ENCODE measurements at places on chromosomes 3 and 15. TPM values are rescaled to one million over a fixed set of nuclear protein-coding genes. Genes with fewer than 3 reads are reported as not detected.

KLF13 gene
- 28.2 TPM for total RNA-seq

ARPIN gene
- total RNA-seq, result 17.0 TPM

ACOX2 gene
- total RNA-seq, result 31.5 TPM

ITIH3 gene
- 0.88 TPM for total RNA-seq

SPINK8 gene
- not detected for total RNA-seq

- DNase-seq, result no peak
These were observed 971.2 kb downstream of the DIPK2A start for GRCh38 chr3:144942838-144943197.

GRCh38 chr15:76185716-76186115 lies 125.6 kb downstream of the ETFA start:
- no peak for DNase-seq

DNA sequence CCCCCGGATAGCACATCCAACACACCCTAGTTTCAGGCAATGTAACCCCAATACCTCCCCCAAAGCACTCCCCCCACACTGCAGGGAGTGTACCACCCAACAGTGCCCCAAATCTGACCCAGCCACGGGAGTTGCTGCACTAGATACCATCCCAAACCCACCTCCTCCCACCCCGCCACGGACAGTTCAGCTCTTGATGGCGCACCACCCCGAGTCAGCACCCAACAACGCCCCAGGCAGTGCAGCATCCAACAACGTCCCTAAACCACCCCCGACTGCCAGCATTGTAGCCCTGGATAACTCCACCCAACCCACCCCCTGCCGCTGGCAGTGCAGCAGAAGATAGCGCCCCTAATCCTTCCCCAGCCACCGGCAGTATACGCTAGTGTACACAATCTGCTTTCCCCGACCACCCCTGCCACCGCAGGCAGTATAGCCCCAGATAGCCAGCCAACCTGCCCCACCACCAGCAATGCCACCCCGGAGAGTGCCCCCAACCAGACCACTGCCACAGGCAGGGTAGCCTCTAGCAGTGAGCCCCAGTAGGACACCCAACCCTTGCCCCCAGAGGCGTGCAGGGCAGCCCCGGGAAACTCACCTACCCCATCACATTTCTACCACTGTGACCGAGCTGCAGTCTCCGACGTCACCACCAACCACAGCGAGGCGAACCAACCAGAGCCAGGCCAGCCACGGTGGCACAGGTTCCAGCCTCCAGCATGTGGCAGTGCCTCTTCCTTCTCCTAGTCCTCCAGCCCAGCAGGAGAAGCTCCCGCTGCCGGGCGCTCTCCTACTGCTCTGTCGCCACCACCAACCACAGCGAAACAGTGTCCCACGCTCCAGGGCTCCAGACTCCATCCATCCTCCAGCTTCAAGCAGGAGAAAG lies 178.1 kb downstream of the POTEB3 start:
- no peak for DNase-seq

DNA sequence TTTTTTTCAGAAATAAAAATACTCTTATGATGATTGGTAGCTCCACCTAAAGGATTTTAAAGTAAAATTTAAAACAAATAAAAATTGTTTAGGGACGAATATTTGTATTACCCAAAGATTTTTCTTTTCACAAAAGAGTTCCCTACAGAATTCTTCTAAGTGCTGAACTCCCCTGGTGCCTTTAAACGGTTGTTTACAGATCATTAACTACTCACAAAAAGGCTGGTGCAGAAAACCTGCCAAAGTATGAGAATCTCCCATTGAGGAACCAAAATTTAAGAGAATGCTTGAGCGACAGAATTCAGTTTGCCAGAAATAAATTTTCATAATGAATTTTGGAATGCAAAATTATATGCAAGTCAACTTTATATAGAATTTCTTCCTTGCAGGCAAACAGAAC lies 497.8 kb upstream of the NR2F2 start:
- no peak for DNase-seq

DNA sequence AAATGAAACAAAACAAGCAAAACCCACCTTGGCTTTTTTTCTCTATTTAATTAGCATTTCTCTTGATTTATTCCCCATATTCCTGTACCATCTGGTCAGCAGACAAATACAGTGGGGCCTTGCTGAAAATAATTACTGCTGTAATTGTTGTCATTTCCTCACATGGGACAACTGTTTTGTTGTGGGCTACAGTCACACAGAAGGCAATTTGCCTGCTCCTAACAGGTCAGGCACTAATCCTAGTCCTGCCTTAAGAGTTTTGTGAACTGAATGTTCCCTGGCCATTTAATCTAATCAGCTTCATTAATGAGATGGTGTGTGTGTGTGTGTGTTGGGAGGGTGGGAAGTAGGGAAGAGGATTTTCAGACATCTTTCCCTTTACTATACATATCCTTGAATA lies 11.6 kb downstream of the TRPC1 start:
- no peak for DNase-seq

DNA sequence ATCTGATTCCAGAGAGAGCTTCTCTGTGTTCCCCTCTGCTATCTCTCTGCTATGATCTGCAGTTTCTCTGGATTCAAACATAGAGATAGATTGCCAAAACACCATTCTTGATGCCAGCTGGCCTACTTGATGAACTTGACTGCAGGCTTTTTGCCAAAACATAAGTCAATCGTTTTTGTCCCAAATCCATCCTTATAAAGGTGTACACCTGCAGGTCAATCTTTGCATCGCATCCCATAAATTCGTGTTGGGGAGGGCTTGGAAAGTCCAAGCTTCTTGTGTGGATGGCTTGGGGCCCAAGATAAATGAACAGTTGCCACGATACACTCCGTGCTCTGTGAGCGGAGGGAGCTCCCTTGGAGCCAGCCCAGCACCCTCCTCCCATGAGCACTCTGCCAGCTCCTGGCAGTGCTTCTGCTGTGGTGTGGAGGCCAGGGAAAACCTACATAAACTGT lies 2.7 kb downstream of the CERS3 start:
- DNase-seq, result peak; percentile 79

DNA sequence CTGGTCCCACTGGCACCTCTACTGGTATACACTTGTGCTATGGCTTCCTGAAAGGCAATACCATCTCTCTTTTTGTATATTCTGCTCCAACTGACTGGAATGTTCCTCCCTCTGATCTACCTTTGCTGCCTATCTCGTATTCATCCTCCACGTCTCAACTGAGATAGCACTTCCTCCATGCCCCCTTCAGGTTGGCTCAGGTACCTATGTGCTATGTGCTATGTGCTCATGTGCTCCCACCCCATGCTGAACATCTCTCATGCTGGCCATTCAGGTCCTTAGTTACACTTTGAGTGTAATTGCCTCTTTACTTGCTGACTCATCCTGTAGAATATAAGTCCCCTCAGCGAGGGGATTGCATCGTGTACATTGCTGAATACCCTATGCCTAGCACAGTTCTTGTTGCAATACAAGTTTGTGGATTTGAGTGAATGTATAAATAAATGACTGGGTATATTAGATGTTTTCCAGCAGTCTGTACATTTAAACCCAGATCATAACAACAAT lies 156.9 kb downstream of the SOX2 start:
- no peak for DNase-seq

DNA sequence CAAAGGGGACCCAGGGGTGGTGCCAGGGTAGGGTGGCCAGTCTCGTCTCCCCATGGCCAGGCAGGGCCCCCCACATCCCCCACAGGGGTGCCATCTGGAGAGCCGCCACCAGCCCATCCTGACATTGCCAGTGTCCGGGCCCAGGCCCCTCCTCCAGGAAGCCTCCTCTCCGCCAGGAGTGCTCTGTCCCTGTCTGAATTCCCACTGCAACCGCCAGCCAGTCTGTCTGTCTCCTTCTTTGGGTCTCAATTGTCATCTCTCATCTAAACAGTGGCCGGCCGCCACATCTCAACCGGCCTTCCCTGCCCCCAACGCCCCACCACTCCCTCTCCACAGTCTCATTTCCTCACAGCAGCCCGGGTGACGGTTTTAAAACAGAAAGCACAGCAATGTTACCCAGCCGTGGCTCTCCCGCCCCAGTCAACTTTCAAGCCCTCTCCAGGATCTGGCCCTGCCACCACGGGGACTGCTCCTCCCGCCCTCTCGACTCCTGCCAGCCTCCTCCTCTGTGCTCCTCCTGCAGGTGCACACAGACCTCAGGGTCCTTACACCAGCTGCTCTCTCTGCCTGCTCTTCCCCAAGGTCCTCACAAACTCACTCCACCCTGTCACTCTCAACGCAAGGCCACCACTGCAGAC lies 57.0 kb downstream of the IQSEC1 start:
- no peak for DNase-seq

DNA sequence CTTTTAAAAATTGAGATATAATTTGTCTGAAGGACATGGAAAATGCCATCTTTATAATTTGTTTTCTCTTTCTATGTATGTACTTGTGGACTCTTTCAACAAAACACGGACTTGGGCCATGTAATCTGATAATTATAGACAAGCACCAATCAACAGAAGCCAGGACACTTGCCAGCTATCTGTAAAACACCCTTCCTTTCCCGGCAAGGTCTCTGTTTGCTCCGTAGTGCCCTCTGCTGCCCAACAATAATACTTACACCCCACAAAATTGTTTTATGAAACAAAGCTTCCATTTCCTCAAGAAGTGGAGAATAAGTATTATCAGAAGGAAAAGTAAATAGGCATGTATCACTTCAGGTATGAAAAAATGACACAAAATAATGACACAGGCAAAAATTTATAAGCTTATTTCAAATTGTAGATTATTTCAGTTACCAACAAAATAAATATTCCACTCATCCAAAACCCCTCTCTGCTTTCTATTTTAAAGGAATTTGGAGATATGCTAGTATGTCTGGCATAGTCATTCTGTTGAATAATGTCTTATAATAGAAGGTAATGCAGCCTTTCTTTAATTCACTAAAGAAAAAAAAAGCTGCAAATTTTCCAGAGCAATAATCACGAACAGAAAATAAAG lies 32.8 kb downstream of the MYH15 start:
- no peak for DNase-seq

DNA sequence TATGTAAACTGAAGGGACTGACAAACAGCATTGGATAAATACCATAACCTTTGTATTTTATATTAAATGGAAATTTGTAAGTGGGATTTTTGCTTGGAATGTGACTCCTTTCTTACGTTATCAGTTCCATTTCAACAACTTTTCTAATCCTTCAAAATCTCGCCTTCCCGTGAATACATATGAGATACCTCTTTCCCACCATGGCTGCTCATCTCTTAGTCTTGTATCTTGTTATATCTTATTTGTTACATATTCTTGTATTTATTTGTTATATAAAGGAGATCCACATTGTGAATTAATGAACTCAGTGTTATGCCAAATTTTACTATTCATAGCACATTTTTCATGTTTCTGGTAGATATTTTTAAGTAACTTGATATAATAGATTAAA lies 623.7 kb downstream of the MCTP2 start:
- no peak for DNase-seq

- DNase-seq, result no peak
These were observed 45.6 kb upstream of the FSTL1 start for GRCh38 chr3:120496278-120497002.

GRCh38 chr3:13782501-13782900 lies 97.4 kb downstream of the WNT7A start:
- DNase-seq, result peak; percentile 49

DNA sequence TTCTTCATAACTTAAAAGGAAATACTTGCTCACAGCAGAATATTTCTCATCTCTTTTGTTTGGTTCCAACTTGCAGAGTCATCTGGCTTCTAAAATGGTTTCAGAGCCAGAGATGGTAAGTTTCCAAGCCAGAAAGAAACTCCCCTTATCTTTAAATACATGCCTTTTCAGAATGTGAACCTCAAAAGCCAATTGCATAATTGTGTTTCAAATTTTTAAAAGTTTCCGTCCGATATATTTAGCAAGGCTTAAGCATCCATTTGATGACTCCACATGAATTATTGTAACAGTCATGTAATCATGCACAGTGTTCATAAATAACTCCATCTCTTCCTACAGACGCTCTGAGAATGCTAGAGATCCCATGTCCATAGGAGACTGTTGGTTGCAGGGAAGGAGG lies 40.6 kb upstream of the C3orf80 start:
- no peak for DNase-seq

GRCh38 chr15:48641416-48641815 lies 4.1 kb downstream of the FBN1 start:
- DNase-seq, result no peak

DNA sequence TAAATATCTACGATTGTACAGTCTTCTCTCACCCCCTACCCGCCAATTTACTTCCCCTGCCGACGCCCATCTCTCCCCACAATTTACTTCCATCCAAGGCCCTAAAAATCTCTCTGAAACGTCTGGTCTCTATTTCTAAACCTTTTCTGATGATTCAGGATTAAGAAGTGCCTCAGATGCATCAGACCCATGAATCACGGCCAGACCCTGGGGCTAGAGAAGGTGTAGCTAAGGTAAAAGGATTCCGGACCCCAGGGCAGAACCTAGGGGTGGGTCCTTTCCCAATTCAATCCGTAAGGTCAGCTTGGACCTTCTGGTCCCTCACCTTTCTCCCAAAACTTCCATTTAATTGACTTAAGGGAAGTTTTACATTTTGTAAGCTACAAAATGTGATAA lies 46.4 kb downstream of the LRIG1 start:
- no peak for DNase-seq

- peak; percentile 84 for DNase-seq
These were observed 7.0 kb upstream of the BMF start for GRCh38 chr15:40115670-40116093.

DNA sequence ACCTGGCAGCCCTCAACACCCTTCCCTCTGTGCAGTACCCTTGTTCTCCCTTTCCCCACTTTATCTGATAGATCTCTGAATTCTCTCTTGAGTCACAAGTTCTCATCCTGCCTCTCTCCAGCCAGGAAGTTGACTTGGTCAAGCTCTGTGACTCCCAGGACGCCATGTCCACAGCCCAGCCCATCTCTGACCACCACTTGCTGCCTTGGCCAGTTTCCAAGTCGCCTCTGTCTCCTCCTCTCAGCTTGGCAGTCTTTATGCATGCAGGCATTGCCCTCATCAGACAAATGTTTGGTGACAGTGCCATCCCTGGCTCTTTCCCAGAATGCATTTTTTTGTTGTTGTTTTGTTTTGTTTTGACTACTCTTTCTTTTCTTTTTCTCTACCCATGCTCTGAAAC lies 25.7 kb downstream of the ZNF35 start:
- DNase-seq, result no peak

DNA sequence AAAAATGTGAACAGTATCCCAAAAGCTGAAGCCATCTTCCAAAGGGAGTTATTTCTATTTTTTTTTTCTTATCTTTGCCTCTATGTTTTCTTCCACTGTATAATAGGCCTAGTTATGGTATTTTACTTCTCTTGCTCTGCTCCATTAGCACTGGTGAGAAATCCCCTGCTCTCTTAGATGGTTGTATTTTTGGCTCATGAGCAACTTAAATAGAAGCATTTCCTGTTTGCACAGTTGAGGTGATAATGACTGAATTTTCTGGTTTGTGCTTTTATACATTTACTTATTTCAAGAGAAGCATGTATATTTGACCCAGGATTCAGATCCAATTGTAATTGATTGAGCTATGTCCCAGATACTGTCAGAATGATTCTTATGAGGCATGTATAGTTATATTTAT lies 61.6 kb upstream of the CD200R1L start:
- no peak for DNase-seq

All from breast epithelium (tissue), 4 donors.